ENCODE measurements at places on chromosomes 1 and 21. TPM values are rescaled to one million over a fixed set of nuclear protein-coding genes. Genes with fewer than 3 reads are reported as not detected.

The TCP10L gene
- polyA plus RNA-seq: 0.19 TPM

DNA sequence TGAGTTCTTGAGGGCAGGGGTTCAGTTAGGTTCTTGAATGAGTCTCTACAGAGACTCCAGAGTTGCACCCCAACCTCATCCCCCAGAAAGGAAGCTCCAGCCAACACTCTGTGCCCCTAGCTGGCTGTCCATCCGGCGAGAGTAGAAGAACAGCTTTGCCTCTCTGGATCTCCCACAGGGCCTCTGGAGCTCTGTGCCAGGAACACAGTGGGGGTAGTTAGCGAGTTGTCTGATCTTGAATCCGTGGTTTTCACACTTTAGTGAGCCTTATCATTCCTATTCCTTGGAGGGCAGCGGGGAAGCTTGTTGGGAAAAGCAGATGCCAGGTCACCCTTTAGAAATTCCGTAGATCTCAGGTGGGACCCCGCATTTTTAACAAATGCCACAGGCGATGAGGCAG, 45.0 kb downstream of the STUM start:
- no peak for DNase-seq

DNA sequence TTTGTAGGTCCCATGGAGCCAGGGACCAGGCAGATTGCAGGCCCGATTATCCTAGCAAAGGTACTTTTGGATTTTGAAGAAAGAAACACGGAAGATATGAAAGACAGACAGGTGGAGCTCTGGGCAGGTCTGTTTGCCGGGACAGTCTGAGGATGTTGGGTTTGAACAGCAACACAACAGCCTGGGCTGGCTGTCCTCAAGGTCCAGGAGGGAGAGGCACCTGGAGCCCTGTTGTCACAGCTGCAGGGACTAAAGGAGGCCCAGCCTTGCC, 14.6 kb downstream of the H6PD start:
- no peak for DNase-seq

- DNase-seq: no peak
These were observed 625.2 kb downstream of the SMYD3 start for GRCh38 chr1:245881767-245882391.

The FAM151A gene
- polyA plus RNA-seq: not detected

The RIMS3 gene
- 0.33 TPM for polyA plus RNA-seq

The CFHR2 gene
- not detected for polyA plus RNA-seq

- DNase-seq: no peak
These were observed 785.2 kb upstream of the B3GALT2 start for GRCh38 chr1:193971595-193971994.

The KLF18 gene
- not detected for polyA plus RNA-seq

The SPRR5 gene
- polyA plus RNA-seq: not detected

GRCh38 chr1:174005032-174005431, 17.1 kb downstream of the RC3H1 start:
- no peak for DNase-seq

The PEX11B gene
- 44.2 TPM for polyA plus RNA-seq

DNA sequence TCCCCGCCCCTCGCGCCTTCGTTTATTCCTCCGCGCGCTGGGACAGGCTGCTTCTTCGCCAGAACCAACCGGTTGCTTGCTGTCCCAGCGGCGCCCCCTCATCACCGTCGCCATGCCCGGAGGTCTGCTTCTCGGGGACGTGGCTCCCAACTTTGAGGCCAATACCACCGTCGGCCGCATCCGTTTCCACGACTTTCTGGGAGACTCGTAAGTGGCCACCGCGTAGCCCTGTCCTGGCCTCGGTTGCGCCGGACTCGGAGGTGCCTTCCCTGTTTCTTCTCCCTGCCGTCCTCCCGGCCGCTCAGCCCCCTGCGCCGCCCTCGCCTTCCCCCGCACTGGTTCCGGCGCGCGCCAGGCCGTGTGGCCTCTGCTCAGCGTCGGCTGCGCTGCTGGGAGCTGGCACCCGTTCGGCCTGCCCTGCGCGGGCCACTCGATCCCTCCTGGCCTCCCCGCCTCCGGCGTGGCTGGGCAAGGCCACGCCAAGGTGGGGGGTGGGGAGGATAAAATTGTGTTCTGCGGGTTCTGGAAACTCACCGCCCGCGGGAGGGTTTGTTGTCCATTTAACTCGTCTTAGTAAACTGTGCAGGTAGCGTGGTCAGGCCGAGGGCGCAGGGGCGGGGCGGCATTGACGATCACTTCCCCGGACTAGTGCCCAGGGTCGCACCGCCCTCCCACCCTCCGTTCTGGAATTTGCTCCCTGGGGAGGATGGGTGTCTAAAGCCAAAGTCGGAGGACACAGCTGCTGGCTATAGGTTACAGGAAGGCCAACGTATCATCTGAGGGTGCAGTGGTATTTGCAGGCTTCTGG, at the start of gene PRDX6:
TSS of gene PRDX6 (plus strand) at position 50 of the 808 bp plus-strand sequence. CDS start at position 113, 63 bp downstream.
- peak; percentile 44 for DNase-seq

The DNM3 gene
- 0.46 TPM for polyA plus RNA-seq

GRCh38 chr1:246681900-246682895, 42.0 kb upstream of the SCCPDH start:
- no peak for DNase-seq

The CTSE gene
- polyA plus RNA-seq: not detected

The GDAP2 gene
- polyA plus RNA-seq: 25.4 TPM

- no peak for DNase-seq
These were observed 199.0 kb upstream of the DPYD start for GRCh38 chr1:98119796-98120195.

GRCh38 chr1:210814382-210815123, 319.4 kb downstream of the KCNH1 start:
- DNase-seq: no peak

The FCGR1A gene
- polyA plus RNA-seq: not detected

The UTS2 gene
- 0.06 TPM for polyA plus RNA-seq
